Osteoblast (primary cell): ENCODE measurements at places on chromosomes 5 and 9.

- peaks cover 6% of the 10 kb centered on the region for H3K36me3 ChIP-seq
- peak overlapping the region; percentile 73 for H3K27ac ChIP-seq
- H3K27me3 ChIP-seq = no peaks in the 10 kb centered on the region
- peaks cover 49% of the 10 kb centered on the region for H3K4me1 ChIP-seq
Observed at GRCh38 chr9:94800424-94801117, 74.1 kb downstream of the AOPEP start.

DNA sequence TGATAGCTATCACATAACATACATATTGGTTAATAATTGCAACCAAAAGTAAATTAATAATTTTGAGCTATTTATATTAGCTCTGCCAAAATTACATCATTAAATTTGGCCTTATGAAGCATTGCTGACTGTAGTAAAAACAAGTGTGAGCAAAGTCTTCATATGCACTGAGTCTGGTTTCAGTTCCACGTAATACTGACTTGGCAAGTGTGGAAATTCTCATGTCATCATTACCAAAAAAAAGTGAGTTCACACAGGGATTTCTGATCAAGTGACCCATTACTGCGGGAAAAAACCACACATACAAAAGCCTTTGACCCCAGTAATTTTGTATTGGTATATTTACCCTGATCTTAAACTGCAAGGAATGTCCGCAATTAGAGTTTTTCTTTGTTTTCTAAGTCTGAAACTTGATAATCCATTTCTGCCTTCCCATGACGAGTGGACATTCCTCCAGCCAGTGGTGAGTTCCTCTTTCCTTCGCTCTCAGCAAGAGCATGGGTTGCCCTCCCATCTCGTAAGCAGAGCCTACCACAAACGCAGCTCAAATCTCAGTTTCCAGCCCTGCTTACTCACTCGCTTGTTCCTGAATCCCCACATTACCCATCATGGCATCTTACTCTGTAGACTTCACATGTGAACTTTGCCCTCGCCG, 220.2 kb upstream of the DMRT1 start:
- peak overlapping the region; percentile 36 for H3K27ac ChIP-seq
- no peaks in the 10 kb centered on the region for H3K36me3 ChIP-seq
- H3K27me3 ChIP-seq = no peaks in the 10 kb centered on the region
- peak; percentile 71 for DNase-seq

GRCh38 chr9:81492710-81493447, 196.5 kb downstream of the TLE1 start:
- H3K36me3 ChIP-seq = no peaks in the 10 kb centered on the region
- H3K27ac ChIP-seq = peak overlapping the region; percentile 27
- H3K4me3 ChIP-seq = no peak overlapping the region

DNA sequence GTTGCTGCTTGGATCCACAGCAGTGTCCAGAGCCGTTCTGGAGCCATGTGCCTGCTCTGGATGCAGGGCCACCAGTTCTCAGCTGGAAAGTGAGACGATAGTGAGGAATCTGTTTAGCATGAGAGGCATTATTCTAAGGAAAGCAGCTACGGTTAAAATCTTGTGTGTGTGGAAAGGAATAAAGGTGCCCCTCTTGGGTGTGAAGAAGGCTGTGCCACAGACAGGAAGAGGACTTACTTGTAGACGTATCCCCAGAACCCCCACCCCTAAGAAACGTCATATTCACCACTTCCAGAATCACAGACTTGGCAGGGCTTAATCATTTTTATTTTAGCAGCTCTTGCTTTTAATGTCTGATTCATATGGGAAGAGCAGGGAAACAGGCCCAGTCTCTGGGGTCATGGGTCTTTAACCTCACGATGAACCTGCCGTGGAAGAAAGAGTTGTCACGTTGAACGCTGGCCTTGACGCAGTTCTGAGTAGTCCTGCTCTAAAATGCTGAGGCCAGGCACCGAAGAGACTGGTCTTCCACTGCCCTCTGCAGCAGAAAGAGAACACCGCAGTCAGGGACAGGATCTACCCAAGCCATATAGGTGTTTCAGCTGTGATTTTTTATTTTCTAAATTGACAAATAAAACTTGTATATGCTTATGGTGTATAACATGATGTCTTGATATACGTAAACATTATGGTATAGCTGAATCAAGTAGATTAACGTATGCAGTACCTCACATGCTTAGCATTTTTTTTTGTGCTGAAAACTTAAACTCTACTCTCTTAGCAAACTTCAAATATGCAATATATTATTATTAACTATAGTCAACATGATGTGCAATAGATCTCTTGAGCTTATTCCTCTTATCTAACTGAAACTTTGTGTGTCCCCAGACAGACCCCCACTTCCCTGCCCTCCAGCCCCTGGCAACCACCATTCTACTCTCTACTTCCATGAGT, 38.8 kb downstream of the CARTPT start:
- H3K36me3 ChIP-seq = no peaks in the 10 kb centered on the region
- peak; percentile 42 for DNase-seq
- peaks cover 2% of the 10 kb centered on the region for H3K4me1 ChIP-seq
- peak overlapping the region; percentile 32 for H3K4me3 ChIP-seq

GRCh38 chr9:133609311-133610098, at the start of gene FAM163B:
TSS of gene FAM163B (minus strand) at chr9:133609389. CDS start at chr9:133580223, 29,166 bp downstream.
- no peak within 1 kb of the TSS for H3K27ac ChIP-seq
- H3K36me3 ChIP-seq = no peaks in the 10 kb centered on the region
- H3K4me1 ChIP-seq = no peaks in the 10 kb centered on the region
- peak; percentile 98 for DNase-seq
- H3K4me3 ChIP-seq = no peak within 1 kb of the TSS
- H3K27me3 ChIP-seq = peaks cover 41% of the 10 kb centered on the region

GRCh38 chr9:94668418-94668927, 29.2 kb upstream of the FBP1 start:
- H3K27me3 ChIP-seq = peaks cover 5% of the 10 kb centered on the region
- no peak for DNase-seq

GRCh38 chr5:141430332-141431113, at the start of gene PCDHGA12:
TSS of gene PCDHGA12 (plus strand) at chr5:141430507. CDS start at chr5:141430760, 253 bp downstream.
- peak within 1 kb of the TSS; percentile 65 for H3K4me3 ChIP-seq
- no peaks in the 10 kb centered on the region for H3K27me3 ChIP-seq
- H3K36me3 ChIP-seq = peaks cover 3% of the 10 kb centered on the region

DNA sequence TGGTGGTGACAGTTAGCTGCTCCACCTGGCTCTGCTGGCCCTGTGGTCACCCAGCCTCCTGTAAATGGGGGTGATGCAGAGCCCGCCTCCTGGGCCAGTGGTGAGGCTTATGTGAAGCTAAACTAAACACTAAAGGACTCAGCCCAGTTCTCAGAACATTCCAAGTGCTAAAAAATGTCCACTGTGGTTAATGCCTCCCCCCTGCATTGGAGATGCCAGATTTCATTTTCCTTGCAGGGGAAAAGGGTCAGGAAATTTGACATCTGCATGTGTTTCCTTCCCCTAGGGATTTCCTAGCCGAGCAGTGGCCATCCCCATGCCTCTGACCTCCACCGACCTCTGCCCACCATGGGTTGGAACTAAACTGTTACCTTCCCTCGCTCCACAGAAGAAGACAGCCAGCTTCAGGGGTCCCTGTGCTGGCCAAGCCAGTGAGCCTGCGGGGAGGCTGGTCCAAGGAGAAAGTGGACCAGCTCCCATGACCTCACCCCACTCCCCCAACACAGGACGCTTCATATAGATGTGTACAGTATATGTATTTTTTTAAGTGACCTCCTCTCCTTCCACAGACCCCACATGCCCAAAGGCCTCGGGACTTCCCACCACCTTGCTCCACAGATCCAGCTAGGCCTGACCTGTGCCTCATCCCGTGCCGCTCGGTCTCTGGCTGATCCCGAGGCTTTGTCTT, 13.0 kb downstream of the CD74 start:
- H3K36me3 ChIP-seq = peaks cover 46% of the 10 kb centered on the region
- peak; percentile 71 for DNase-seq
- H3K4me3 ChIP-seq = no peak overlapping the region
- H3K27ac ChIP-seq = no peak overlapping the region

DNA sequence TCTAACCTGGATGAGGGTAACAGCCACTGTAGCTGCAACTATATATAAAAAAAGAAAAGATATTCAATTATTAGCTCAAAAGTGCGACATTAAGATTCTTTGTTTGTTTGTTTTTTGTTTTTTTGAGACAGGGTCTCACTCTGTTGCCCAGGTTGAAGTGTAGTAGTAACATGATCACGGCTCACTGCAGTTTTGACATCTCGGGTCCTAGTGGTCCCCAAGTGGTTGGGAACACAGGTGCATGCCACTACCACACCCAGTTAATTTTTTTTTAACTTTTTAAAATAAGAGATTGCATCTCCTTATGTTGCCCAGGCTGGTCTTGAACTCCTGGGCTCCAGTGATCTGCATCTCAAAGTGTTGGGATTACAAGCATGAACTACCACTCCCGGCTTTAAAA, 61.8 kb downstream of the MEF2C start:
- peaks cover 12% of the 10 kb centered on the region for H3K4me1 ChIP-seq
- no peaks in the 10 kb centered on the region for H3K36me3 ChIP-seq
- H3K4me3 ChIP-seq = no peak overlapping the region
- H3K27ac ChIP-seq = no peak overlapping the region
- DNase-seq = no peak
- no peaks in the 10 kb centered on the region for H3K27me3 ChIP-seq

DNA sequence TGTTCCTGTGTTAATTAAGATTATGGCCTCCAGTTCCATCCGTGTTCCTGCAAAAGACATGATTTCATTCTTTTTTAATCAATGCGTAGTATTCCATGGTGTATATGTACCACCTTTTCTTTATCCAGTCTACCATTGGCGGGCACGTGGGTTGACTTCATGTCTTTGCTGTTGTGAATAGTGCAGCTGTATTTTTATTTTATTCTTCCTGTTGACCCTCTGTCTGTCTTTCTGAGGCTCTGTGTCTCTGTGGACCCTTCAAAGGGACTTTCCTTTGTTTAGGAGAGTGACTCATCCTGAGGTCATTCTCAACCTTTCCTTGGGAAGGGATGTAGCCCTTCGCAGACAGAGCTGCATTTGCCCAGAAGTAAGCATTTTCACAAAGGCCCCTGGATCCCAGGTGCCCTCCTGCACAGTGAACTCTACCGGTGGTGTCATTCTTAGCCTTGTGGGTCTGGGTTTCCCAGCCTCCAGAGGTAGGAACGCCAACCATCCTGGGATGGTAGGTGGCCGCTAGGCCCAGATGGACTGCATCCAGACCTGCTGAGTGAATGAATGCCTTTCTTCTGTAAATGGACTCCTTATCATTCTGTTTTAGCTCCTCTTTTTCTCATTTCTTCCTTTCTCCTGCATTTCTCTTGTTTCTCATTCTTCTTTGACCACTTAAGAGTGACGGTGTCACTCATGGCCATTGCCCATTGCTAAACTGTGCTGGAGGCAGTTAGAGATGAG, 22.4 kb downstream of the TRIO start:
- no peaks in the 10 kb centered on the region for H3K27me3 ChIP-seq
- peak overlapping the region; percentile 51 for H3K27ac ChIP-seq
- no peak for DNase-seq
- H3K4me1 ChIP-seq = peaks cover 56% of the 10 kb centered on the region

DNA sequence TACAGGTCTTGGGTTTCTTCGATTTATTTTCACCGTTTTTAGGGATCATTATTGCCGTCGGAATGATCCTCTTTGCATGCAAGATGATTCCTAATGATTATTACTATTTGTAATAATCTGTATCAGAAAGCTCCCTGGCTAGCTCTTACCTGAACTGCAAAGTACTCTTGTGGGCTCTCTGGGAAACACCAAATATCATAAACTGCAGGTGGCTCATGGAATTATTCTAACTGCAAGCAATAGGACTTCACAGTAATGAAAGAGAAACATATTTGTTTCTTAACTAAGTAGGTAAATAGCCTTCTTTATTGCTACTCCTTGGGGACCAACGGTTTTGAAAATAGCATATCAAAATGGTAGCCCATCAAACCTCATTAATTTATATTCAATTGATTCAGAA, 219.4 kb downstream of the NFIB start:
- H3K4me3 ChIP-seq = no peak overlapping the region
- H3K36me3 ChIP-seq = no peaks in the 10 kb centered on the region
- H3K4me1 ChIP-seq = peaks cover 32% of the 10 kb centered on the region
- no peak for DNase-seq
- no peaks in the 10 kb centered on the region for H3K27me3 ChIP-seq

- DNase-seq = no peak
- no peaks in the 10 kb centered on the region for H3K4me1 ChIP-seq
- no peak overlapping the region for H3K27ac ChIP-seq
- H3K36me3 ChIP-seq = no peaks in the 10 kb centered on the region
- H3K27me3 ChIP-seq = no peaks in the 10 kb centered on the region
- no peak overlapping the region for H3K4me3 ChIP-seq
Observed at GRCh38 chr5:158619083-158619788, 480.5 kb downstream of the EBF1 start.

- peaks cover 19% of the 10 kb centered on the region for H3K4me1 ChIP-seq
- H3K27ac ChIP-seq = no peak overlapping the region
- H3K36me3 ChIP-seq = peaks cover 6% of the 10 kb centered on the region
- DNase-seq = no peak
Observed at GRCh38 chr5:169251333-169252084, 49.4 kb downstream of the SLIT3 start.

DNA sequence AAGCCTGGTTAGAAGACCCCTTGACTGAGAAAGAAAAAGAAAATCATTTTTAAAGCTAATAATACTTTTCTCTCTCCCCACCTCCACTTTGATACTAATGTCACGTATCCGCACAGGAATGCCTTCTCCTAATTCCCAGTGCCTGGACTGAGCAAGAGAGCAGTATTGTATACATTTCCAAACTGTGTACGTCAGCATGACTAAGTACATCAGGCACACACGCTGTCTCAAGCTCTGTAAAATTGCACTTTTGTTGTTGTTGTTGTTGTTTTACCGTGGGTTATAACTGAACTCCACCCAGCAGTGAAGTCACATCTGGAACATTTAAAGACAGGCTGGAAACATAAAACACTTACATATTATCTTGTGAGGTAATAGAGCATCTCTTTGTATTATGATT, 407.6 kb downstream of the DNAH5 start:
- no peaks in the 10 kb centered on the region for H3K27me3 ChIP-seq
- DNase-seq = no peak
- no peak overlapping the region for H3K27ac ChIP-seq
- no peaks in the 10 kb centered on the region for H3K36me3 ChIP-seq
- H3K4me1 ChIP-seq = no peaks in the 10 kb centered on the region
- no peak overlapping the region for H3K4me3 ChIP-seq

DNA sequence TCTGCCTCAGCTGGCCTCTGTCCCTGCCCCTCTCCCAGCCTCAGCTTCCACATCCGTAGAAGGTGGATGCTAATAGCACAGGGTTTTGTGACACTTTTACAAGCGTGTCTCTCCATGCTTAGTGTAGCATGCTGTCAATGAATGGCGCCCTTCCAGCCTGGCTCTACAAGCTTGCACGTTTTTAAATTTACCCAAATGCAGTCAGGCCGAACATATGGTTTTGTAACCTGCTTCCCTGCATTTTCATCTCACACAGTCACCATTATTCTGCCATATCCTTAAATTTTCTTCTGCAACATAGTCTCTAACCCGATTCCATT, 28.8 kb downstream of the FAM163B start:
- no peaks in the 10 kb centered on the region for H3K36me3 ChIP-seq
- H3K27ac ChIP-seq = no peak overlapping the region
- DNase-seq = no peak

DNA sequence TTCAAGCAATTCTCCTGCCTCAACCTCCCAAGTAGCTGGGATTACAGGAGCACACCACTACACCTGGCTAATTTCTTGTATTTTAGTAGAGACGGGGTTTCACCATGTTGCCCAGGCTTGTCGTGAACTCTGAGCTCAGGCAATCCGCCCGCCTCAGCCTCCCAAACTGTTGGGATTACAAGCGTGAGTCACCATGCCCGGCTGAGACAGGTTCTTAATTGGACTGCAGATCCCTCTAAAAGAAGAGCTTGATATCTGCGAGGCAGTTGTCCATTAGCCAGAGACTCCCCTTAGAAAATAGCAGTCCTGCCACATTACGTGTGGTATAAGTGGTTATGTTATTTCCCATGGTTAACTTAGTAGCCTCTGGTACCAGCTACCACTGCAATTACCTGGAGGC, 46.6 kb upstream of the NPR3 start:
- no peaks in the 10 kb centered on the region for H3K4me1 ChIP-seq
- no peak overlapping the region for H3K27ac ChIP-seq
- DNase-seq = peak; percentile 39
- no peaks in the 10 kb centered on the region for H3K27me3 ChIP-seq
- H3K36me3 ChIP-seq = no peaks in the 10 kb centered on the region
